Head of caudate nucleus (tissue), 42 donors: ENCODE measurements at places on chromosomes 4 and X.

GRCh38 chr4:173318648-173319211 is 15.4 kb downstream of the HMGB2 start:
- no peak for DNase-seq

- no peak for DNase-seq
Measured at GRCh38 chr4:140233791-140234696, 80.1 kb upstream of the MAML3 start.

- DNase-seq = no peak
Measured at GRCh38 chrX:10098270-10098713, 58.5 kb upstream of the CLCN4 start.

DNA sequence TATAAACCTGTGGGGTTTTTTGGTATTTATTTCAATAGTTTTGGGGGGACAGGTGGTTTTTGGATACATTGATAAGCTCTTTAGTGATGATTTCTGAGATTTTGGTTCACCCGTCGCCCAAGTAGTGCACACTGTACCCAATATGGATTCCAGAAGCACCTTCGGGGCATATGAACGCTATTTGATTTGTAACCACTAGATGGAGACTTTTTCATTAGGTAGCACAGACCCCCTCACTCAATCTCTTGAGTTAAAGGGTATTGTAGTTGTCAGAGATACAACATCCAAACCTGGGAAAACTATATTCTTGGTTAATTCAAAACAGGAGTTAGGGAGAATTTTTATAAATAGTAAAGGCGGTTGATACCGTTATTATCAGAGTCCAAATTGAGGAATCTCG is 79.8 kb downstream of the SPANXN3 start:
- DNase-seq = no peak

DNA sequence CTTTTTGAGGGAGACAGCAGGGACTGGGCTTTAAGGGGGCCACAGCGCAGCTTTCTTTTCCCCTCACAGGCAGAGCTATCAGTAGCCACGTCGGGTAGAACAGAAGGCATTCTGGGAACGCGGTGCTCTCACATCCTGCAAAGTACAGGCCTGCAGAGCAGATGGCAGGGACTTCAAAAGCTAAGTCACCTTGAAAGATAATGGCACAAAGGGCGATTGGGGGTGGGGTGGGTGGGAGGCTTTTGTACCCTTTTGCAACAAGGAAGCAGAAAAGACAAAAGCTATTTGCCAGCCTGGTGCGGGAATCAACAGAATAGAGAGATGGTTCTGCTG is 93.9 kb downstream of the PHKA2 start:
- DNase-seq = no peak
